Activated CD4-positive, alpha-beta T cell treated with anti-CD3 and anti-CD28 coated beads, Interleukin-2, amount 50 U/mL, for 4 hours (primary cell): ENCODE measurements at places on chromosomes 1 and 21.

DNA sequence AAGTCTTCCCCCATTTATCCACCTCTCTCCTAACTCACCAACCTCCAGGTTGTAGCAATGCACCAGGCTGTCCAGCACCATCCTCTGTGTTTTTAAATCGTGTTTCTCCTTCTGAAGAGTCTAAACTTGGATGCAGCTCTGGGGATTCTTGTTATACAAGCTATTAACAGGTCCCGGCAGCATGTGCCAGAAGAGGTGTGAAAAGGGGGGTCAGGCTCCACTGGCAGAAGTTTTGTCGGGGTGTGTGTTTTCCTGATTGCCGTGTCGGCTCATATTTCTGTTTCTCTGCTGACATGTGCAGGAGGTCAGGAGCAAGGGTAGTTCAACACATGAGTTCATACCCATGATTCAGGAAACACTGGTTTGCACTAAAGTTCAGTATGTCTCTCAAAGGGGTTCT is 658.6 kb upstream of the CAMK1G start:
- DNase-seq = no peak

DNA sequence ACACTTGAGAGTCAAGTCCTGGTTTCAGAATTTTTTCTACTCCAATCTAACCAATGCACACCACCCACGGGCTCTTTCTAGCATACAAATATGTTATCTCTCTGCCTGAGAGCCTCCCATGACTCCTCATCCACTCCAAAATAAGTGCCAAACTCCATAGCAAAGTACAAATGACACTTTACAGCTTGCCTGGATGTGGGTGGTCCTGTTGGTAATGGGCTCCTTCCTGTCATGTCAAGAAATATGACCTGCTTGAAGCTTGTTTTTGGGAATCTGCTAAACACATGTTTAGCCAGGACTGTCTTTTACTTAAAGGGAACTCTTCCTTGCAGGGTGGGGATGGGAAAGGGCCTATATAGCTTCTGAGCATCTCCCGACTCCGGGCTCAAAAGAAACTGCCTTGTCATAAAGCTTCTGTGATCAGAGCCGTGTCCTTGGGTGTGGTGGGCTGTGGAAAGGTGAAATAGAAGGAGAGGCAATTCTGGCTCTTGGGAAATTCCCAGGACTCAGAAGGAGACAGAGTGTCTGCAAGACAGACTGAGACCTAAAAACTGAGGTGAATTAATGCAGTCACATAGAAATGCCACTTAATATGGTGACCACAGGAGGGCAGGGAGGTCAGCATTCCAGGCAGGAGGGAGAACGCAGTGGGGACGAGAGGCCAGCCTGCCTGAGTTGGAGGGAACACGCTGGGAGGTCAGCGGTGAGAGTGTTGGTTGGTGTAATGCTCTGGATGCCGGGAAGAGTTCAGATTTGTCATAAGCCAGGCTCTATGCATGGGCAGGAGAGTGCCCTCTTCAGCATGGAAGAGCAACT is 6.1 kb upstream of the IGFN1 start:
- DNase-seq = no peak

DNA sequence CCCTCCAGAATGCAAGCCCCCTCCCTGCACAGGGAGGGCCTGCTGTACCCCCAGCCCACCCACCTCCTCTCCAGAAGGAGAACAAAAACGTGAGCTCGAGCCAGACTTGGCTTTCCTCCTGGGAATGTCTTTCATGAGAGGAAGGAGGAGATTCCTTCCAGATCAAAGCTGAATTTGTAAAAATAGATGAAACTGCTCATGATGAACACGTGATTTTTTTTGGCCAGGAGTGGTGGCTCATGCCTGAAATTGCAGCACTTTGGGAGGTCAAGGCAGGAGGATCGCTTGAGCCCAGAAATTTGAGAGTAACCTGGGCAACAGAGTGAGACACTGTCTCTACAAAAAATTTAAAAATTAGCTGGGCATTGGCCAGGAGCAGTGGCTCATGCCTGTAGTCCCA is 21.8 kb downstream of the GPR157 start:
- DNase-seq = no peak

- DNase-seq = no peak
Observed at GRCh38 chr1:28508435-28508754, 2.6 kb downstream of the RCC1 start.

DNA sequence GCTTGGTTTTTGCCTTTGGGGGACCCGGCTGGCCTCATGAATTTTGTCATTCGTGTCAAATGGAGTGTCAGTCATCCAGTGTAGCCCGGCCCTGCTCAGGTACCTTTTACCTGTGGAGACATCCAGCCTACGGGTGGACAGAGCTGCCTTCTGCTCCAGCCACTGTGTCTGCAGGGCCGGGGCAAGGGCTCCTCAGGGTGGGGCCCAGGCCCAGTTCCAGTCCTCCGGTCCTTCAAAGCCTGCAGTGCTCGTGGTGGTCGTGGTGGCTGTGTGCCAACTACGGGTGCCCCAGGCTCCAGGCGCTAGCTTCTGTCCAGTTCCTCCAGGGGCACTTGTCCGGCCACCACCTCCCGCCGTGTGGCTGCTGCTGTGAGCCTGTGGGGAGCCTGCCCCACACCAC is 54.8 kb downstream of the TRIM11 start:
- DNase-seq = no peak

DNA sequence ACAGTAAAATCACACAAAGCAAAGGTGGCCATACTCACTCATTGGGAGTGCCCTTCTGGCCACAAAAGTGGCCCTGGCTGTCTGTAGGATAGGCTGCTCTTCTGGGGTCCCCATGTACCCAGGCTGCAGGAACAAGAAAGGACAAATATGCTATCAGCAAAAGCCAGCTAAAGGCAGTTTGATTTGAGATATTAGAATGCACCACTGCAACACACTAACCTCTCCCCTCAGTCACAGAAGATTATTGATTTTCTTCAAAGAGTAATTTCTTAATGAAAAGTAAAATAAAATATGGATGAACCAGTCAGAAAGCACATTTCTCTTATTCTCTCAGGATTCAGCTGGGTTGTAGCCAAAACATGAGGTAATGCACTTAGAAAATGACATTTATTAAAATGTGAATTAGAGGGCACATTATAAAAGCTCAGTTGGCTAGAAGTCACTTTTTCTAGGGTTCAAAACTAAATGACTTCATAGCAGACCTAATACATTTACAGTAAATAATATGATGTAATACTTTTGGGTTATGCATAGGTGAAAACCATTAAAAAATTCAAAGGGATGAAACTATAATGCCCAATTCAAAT is 140.8 kb downstream of the LHX8 start:
- DNase-seq = no peak

DNA sequence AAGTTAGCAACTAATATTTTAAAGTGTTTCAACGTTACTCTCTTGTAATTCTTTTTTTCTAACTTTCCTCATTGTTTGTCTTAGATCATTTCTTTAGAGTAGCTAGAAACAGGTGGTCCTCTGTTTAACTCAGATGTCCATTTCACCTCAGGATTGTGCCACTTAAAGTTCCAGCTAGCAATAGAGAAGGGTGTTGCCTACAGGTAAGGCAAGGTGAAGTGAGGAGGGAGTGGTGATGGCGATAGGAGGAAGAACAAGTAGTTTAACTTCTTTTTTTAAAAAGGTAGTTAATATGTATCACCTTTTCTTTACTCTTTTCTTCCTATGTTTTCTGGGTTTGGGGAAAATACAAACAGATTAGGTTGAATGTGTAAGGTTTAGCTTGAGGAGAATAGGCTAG is 44.4 kb downstream of the ABCD3 start:
- no peak for DNase-seq

- DNase-seq = no peak
Observed at GRCh38 chr1:74498901-74499300, 13.5 kb downstream of the LRRC53 start.

DNA sequence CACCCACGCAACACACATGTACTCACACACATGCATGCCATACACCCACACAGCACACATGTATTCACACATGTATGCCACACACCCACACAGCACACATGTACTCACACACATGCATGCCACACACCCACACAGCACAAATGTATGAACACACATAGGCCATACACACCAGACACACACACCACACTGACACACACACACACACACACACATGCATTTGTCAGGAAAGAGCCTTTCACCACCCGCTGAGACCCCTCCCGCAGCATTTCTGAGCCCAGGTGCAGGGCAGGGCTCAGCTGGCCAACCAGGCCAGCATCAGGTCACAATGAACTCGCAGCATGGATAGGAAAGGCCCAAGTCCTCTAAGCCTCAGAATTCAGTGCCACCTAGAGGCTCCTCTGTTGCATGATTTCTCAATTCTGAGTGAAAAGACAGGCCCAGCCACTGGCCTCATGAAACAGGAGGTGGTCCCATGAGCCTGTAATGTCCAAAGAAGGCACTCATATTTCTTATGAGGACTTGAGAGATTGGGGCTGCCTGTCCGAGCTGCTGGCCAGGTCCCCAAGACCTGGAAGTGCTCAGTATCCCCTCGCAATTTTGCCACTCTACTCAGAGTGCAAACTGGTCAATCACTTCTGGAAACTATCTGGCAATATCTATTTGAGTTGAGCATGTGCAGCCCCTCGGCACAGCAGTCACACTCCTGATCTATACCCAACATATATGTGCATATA is 57.3 kb downstream of the PSMG1 start:
- no peak for DNase-seq

- no peak for DNase-seq
Observed at GRCh38 chr1:101282314-101283038, 45.7 kb downstream of the S1PR1 start.
